ENCODE measurements at places on chromosomes 13 and 19.

- DNase-seq: peak; percentile 59
These were observed 240.3 kb downstream of the LMO7 start for GRCh38 chr13:75876142-75877050.

DNA sequence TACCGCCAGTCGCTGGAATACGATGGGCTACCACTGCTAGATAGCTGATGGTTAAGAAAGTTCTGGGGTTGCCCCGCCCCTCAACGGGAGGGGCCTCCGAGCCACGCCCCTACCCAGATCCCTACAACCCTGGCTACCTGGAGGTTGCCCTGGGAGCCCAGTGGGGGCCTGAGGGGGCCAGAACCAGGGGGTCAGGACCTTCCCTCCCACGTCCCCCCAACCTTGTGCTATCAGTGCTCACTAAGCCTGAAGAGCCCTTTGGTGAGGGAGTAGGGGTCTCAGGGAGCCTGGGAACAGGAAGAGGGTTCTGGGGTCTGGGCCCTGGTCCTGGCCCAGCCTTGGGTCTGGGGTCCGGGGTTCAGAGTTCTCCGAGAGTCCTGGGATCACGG lies 8.9 kb downstream of the OCEL1 start:
- DNase-seq: peak; percentile 29

DNA sequence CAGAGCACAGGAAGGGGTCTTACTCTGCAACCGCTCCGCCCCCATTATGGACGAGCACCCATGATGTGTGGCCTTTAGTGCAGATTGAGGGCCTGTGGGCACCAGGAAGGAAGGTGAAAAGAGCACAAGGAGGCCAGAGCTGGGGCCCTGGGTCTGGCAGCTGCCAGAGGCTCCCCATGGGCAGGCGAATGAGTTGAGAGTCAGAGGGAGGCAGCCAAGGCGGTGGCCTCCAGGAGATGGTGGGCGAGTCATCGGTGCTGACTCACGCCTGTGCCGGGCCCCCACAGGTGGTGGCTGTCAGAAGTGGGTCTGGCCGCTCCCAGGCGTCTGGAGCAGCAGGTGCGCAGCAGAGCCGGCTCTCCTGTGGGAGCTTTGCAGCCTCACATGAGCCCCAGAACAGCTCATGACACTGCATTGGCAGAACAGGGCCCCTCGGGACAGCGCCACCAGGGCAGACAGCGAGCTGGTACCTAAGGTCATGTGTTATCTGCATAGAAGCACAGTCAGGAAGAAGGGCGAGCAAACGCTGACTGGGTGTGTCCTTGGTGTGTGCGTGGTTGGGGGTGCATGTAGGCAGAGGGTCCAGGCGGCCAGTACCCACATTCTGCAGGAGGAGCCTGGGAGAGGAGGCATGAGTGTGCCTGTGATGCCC lies 68.8 kb downstream of the CHST8 start:
- DNase-seq: no peak

DNA sequence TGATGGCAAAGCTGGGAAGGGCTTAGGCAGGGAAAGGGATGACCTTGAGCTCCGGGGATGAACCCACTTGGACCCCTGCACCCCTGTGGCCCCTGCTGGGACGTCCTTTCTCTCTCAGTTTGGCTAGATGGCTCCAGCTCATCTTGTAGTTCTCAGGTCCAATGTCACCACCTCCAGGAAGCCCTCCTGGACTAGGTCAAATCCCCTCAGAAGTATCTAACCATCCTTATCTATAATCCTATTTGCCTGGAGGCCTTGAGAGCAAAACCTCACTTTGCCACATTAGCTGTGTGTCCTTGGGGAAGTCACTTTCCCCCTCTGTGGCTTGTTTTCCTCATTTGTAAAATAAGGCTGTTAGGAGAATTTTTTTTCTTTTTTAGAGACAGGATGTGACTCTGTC lies 42.7 kb upstream of the NFIC start:
- DNase-seq: no peak

- no peak for DNase-seq
These were observed 10.4 kb downstream of the NUDT19 start for GRCh38 chr19:32702010-32702409.

DNA sequence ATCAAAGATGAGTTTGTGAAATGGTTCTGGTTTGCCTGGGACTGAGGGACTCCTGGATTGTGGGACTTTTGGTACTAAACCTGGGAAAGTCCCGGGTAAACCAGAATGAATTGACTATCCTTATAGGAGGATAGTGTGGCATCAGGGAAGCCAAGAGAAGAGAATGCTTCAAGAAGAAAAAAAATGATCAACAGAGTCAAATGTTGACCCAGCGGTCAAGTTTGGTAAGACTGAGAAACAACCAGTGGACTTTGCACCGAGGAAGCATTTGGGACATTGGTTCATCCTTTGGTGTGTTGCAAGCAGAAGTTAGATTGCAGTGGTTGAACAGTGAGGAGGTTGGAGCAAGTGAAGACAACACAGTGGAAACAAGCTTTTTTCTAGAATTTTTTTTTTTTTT lies 33.5 kb downstream of the CLEC17A start:
- DNase-seq: no peak

DNA sequence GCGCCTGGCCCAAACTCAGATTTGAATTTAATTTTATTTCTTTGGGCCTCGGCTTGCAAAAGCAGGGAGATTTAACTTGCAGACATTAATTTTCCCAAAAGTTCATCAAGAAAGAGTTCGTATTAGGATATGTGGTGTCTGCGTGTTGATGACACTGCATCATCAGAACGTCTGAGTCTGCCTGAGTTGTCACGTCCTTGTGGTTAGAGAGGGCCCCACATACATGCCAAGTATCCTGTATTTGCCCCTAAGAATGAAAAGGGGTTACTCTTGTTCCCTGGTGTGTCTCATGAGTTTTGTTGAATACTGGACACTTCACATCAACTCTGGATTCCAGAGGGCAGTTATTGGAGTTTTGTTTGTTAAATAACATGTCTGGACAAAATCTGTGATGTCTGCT lies 5.6 kb upstream of the TEX29 start:
- DNase-seq: peak; percentile 80

- DNase-seq: no peak
These were observed 17.3 kb upstream of the OXGR1 start for GRCh38 chr13:97011446-97012131.

- DNase-seq: no peak
These were observed 31.5 kb upstream of the FNDC3A start for GRCh38 chr13:48944221-48944620.

DNA sequence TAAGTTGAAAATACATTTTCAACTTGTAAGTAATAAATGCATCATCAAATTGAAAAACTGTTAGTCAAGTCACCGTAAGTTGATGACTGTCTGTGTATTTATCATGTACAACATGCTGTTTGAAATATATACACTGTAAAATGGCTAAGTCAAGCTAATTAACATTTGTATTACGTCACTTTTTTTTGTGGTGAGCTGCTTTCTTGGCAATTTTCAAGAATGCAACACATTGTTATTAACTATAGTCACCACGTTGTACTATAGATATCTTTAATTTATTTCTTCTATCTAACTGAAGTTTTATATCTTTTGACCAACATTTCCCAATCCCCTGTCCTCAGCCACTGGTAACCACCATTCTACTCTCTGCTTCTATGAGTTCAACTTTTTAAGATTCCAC lies 57.0 kb downstream of the RBM26 start:
- DNase-seq: peak; percentile 47

DNA sequence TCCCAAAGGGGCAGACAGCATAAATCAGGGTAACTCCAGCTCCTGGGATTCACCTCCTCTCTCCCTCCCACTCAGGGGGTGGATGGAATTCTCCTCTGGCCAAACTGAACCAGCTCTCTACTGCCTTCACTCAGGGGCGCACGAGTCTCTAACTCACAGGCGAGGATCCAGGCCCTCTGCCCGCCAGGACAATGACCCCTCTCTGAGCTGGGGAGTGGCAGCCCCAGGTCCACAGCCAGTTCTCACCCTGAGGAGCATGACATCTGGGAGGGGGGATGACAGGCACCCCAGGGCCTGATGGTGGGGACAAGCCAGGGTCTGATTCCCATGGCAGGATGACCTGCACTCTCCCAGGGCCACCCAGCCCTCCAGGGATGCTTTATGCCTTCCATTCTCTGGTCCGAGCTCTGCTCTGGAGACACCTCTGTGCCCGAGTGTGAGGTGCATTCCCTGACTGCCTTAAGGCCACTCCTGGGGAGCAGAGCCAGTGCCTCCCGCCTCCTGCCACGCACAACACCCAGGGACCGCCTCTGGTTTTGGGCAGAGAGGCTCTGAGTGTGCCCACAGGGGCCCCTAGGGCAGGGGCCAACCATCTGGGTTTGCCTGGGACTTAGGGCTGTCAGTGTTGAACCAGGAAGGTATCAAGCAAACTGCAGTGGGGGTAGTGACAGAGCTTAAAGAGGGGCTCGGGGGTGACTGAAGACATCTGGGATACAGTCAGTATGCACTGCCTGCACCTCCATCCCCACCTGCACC lies 66.2 kb downstream of the GNG7 start:
- no peak for DNase-seq

GRCh38 chr13:102852556-102852955 lies 6.7 kb downstream of the ERCC5 start:
- DNase-seq: no peak

- no peak for DNase-seq
These were observed 945.2 kb downstream of the TUBA3C start for GRCh38 chr13:18236528-18236815.

DNA sequence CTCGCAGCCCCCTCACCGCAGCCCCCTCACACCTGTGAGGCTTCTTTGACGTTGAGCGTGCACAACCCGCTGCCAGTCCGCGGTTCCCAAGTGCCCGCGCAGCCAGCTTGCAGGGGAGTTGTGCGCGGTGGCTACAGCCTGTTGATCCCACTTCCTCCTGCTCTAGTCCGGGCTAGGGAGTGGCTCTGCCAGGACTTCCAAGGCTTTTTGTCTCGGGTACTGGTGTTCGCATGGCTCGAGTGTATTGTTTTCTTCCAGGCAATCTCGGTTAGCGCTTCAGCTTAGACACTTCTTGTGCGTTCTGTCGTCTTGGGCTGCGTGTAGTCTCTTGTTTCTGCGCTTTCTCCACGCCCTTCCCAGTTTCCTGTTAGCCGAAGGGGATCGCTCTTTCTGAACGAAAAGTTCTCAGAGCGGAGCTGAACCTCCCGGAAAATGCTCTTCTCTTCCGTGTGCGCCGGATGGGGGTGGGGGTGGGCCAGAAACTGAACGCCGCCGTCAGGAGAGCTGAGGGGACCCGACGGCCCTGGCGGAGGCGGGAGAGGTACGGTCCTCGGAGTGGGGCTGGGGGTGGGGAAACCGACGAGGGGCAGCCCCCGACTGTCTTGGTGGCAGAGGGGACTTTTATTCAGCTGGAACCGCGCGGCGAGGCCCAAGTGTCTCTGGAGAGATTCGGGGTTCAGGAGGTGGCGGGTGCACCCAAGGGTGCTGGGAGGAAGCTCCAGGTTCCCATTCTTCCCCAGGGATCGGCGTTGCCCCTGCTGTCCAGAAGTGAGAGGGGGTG lies 697 bp upstream of the DGKH start:
- DNase-seq: peak; percentile 61

- no peak for DNase-seq
These were observed 50.8 kb upstream of the XPO4 start for GRCh38 chr13:20953245-20953931.

DNA sequence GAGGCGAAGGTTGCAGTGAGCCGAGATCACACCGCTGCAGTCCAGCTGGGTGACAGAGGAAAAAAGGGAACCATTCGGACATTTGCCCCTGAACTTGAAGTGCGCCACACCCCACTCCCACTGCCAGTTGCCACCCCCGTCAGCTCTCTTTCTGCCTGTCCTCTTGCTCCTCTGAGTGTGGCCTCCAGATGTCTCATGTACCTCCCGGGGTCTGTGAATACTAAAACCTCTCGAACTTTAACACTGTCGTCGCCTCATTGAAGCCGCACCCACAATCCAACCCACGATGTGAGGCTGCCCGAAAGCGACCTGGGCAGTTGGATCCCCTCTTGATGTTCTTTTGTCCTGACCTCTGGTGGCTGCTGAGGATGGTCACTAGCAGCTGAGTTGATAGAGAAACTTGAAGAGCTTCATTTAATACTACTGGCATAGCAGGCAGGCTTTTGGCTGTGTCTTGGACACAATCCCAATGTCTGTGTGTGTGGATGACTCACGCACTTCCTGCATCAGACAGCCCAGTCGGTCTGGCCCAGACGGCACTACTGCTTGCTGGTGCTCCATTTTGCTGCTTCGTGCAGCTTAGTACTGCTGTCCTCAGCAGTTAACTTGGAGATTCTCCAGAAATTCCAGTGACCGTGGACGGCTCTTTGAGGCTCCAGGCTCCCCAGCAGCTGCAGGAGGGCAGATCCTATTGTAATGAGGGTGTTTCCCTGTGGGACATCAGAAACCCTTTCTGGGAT lies 4.2 kb downstream of the FPR3 start:
- DNase-seq: peak; percentile 98

GRCh38 chr13:62663767-62664166 lies 1248.1 kb upstream of the PCDH20 start:
- DNase-seq: no peak

- no peak for DNase-seq
These were observed 24.6 kb downstream of the LMO7 start for GRCh38 chr13:75660694-75661093.

DNA sequence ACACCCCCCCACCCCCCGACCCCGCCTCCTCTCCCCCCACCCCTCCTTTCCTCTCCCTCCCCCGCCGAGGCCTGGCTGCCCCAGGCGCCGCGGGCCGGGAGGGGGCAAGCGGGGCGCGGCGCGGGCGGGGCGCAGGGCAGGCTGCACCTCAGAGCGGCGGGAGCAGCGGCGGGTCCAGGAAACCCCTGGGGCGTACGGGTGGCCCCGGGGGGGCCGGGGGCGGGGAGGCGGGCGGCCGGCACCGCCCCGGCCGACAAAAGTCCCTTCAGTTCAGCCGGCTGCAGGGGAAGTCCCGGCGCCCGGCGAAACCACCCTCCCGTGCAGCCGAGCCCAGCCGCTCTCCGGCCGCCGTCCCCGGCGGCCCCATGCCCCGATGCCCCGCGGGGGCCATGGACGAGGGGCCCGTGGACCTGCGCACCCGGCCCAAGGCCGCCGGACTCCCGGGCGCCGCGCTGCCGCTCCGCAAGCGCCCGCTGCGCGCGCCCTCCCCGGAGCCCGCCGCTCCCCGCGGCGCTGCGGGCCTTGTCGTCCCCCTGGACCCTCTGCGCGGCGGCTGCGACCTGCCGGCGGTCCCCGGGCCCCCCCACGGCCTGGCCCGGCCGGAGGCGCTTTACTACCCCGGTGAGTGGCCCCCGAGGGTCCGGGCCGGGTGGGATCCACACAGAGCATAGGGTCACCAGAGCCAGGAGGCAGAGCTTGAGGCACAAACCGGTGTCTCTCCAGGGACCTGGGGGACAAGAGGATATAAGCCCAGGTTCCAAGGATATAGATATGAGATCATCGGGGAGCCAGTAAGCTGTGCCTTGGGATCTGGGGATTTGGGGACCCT lies at the start of gene BCL3:
Gene BCL3, plus strand, starts transcription at position 283 of the 829 bp plus-strand sequence. Its CDS starts 83 bp downstream, at position 366.
- peak; percentile 82 for DNase-seq
